DND-41 (cell line): ENCODE measurements at places on chromosomes 16 and 17.

GRCh38 chr17:50946223-50946890 is 80.2 kb upstream of the TOB1 start:
- peaks cover 3% of the 10 kb centered on the region for H3K27me3 ChIP-seq
- no peak overlapping the region for H3K4me3 ChIP-seq
- no peak overlapping the region for H3K27ac ChIP-seq
- no peaks in the 10 kb centered on the region for H3K36me3 ChIP-seq
- peaks cover 14% of the 10 kb centered on the region for H3K4me1 ChIP-seq

DNA sequence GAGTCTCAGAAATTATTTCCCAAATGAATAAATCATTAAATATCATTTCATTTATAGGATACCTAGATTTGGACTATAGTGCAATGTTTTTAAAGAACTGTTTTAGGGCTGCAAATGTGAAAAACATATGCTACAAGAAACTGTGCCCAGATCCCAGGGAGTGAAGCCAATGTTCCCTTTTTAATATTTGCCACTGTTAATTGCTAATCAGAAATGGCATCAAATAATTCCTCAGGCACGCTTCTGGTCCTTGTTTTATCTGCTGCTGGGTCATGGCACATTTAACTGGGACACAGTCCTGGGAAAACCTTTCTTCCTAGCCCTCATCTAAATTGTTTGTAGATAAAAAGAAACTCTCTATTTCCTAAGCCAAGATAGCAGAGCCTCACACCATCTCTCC is 79.3 kb upstream of the CNTNAP4 start:
- no peaks in the 10 kb centered on the region for H3K36me3 ChIP-seq
- H3K4me3 ChIP-seq: no peak overlapping the region
- H3K27me3 ChIP-seq: peaks cover 2% of the 10 kb centered on the region
- H3K4me1 ChIP-seq: no peaks in the 10 kb centered on the region

DNA sequence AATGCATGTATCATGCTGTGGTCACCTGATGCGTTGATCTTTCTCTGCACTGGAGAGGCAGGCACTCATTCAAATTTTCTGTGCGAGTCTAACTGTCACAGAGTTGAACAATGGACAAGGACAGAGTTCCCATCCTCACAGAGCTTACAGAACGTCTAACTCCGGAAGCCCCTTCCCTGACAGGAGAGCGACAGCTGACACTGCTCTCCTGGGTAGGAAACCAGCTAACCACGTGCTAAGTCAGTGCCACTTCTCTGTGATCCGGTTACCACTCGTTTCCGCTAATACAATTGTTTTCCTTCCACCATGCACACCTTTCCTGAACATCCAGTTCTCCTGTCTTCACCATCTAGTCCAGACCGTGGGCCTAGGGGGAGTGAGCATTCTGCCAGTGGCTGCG is 11.3 kb downstream of the KLHDC4 start:
- H3K4me1 ChIP-seq: no peaks in the 10 kb centered on the region
- H3K4me3 ChIP-seq: no peak overlapping the region
- H3K27me3 ChIP-seq: no peaks in the 10 kb centered on the region
- no peak for DNase-seq
- H3K27ac ChIP-seq: no peak overlapping the region
- H3K36me3 ChIP-seq: peaks cover 89% of the 10 kb centered on the region

GRCh38 chr17:16464303-16465051 is 27.5 kb downstream of the LRRC75A start:
- no peaks in the 10 kb centered on the region for H3K27me3 ChIP-seq
- H3K27ac ChIP-seq: no peak overlapping the region
- no peak for DNase-seq
- peaks cover 23% of the 10 kb centered on the region for H3K36me3 ChIP-seq

GRCh38 chr16:17162560-17162959 is 308.2 kb downstream of the XYLT1 start:
- DNase-seq: no peak
- no peaks in the 10 kb centered on the region for H3K4me1 ChIP-seq
- H3K27me3 ChIP-seq: no peaks in the 10 kb centered on the region

- H3K27ac ChIP-seq: no peak overlapping the region
- DNase-seq: no peak
- no peaks in the 10 kb centered on the region for H3K27me3 ChIP-seq
These were observed 48.5 kb downstream of the NSRP1 start for GRCh38 chr17:30165147-30165546.

DNA sequence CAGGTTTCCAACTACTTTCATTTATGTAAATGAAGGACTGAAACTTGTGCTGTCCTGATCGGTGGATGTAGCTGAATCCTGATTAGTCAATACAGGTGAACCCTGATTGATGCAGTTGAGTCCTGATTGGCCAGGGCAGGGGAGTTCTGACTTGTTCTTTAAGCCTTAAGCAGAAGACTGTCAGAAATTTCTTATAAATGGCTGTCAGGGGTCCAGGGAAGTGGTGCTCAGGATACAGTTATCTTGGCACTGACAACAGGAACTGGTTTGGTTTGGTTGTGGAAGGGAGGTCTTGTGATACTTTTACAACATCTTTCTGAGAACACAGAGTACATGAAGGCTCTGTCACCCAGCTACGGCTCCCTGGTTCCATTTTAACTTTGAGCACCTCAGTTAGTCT is 132.1 kb downstream of the KCNJ12 start:
- DNase-seq: no peak
- H3K27me3 ChIP-seq: peaks cover 6% of the 10 kb centered on the region
- H3K4me1 ChIP-seq: peaks cover 3% of the 10 kb centered on the region; the same call in 1 of the 2 replicates

GRCh38 chr16:85174871-85175723 is 62.8 kb upstream of the CIBAR2 start:
- no peak overlapping the region for H3K27ac ChIP-seq
- H3K36me3 ChIP-seq: no peaks in the 10 kb centered on the region
- H3K4me1 ChIP-seq: no peaks in the 10 kb centered on the region

DNA sequence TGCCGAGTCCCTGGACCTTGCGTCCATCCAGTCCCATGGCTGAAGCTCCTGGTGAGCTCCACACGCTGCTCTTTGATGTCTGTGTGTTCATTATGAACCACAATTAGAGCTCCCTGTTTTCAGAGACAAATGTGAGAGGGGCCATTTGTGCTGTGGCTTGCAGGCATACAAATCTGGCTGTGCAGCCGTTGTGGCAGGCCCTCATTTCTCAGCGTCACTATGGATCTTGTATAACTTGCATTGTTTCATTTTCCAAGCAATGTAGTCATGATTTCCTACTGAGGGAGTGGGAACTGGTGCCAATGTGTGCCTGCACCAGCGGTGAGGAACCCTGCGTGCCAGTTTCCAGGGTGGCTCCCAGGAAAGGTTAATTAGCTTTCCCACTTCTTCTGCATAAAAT is 542.6 kb downstream of the TMEM114 start:
- no peaks in the 10 kb centered on the region for H3K4me1 ChIP-seq
- H3K27me3 ChIP-seq: peaks cover 5% of the 10 kb centered on the region
- no peak overlapping the region for H3K4me3 ChIP-seq

GRCh38 chr16:54477714-54478113 is 191.1 kb upstream of the IRX3 start:
- no peak overlapping the region for H3K27ac ChIP-seq
- no peaks in the 10 kb centered on the region for H3K4me1 ChIP-seq
- no peaks in the 10 kb centered on the region for H3K36me3 ChIP-seq
- DNase-seq: no peak
- no peaks in the 10 kb centered on the region for H3K27me3 ChIP-seq
